ENCODE measurements at places on chromosomes 2 and 18.

DNA sequence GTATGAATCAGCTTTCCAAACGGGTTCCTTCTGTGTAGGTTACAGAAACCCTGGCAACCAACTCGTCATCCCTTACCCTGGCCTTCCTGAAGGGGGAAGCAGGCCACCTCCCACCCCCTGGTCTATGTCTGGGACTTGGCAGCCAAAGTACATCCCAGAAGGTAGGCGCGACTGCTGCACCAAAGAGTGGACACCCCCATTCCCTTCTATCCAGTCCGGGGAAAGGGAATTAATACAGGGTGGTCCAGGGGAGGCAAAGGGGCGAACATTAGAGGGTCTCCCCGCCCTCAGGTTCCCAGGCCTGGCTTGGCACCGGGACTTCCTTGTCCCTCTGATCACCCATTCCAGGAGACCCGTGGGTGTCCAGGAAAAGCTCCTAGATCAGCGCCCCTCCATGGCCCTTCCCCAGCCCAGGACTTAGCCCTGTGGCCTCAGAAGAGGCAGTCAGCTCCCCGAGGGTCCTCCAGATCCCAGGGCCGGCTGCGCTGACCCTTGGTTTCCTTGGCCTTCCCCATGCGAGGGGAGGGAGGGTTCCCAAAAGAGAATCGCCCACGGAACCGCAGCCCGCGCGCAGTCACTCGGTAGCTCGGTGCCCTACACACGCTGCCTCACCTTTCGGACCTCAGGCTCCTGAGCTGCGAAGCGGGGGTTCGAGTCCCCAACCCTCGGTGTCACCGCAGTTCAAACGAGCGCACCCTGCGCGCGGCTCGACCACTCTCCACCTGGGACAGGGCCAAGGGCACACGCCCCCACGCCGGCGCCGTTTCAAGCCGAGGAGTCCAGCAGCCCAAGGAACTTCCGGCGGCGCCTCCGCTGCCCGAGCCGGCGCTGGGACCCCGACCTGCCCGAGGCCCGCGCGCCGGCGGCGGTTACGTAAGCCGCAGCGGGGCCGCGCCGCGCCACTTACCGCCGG is at the start of gene PER2:
PER2 (minus strand) TSS at position 874 of the 913 bp plus-strand sequence. CDS start 10,674 bp downstream, outside the sequence.
- DNase-seq = peak; percentile 73

DNA sequence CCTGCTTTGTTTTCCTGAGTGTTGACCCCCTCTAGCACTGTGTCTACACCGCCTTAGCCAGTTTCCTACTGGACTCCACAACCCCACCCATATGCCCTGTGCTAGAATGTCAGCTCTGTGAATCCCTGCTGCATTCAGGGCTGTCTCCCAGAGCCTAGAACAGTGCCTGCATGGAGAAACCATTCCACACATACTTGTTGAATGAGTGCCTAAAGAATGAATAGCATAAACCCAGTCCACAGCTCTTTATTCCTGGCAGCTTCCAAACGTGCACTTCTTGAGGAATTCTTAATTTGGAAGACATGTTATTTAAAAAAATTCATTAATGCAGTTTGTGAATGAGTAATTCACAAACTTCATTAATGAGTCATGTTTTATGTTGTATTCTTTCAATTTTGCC is 6.5 kb upstream of the NAPG start:
- DNase-seq = no peak

DNA sequence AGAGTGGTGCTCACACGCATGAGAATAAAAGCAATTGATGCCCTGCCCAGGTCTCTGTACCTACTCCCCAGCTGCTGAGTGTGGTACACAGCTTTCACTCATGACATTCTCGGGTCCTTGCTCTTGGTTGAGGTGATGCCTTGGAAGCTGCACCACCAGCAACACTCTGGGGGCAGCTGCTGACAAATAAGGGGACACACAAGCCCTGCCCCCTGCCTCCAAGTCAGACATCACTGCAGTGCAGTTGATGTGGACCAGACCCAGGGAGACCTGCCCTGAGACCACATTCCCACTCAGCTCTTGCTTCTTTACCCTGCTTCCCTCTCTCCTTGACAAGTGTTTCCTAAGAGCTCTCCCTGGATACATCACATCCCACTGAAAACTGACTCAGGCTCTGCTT is 225.6 kb downstream of the ZBTB7C start:
- no peak for DNase-seq

- DNase-seq = no peak
Measured at GRCh38 chr2:241257419-241258032, 57.9 kb downstream of the HDLBP start.

DNA sequence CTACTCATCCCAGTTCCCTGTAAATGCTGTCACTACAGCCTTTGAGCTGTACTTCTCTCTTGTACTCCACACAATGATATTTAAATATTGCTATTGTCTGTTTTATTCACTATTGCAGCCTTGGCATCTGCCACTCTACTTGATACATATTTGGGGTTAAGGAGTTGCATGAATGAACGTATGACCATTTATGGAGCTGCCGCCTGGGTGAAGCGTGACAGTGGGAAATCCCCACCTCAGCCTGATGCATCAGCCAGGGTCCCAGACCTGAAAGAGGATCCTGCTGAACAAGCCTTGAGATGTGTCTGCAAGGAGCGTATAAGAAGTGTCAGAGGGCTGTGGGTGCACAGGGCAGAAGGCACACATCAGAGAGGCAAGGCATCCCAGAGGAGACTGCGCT is 39.1 kb downstream of the MRPL35 start:
- DNase-seq = peak; percentile 51

GRCh38 chr2:106863387-106863786 is 22.6 kb downstream of the ST6GAL2 start:
- no peak for DNase-seq

DNA sequence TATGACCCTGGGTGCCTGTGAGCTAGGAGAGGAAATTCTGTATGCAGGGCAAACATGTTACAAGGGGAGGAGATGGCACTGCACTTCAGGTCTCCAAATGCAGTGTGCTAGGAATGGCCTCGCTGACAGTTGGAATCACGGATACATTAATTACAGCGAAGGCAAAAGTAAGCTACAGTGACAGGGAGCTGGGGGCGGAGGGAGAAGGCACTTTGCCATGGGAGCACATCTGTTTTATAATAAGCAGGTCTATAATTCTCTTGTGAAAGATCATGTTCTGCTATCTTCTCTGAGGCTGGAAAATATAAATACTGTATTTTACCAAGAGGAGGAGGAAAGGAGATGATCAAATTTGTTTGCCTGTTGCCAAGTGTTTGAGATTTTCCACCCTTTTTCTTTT is 56.3 kb upstream of the FZD5 start:
- DNase-seq = no peak

GRCh38 chr2:237487496-237487895 is 445 bp downstream of the MLPH start:
- no peak for DNase-seq

- DNase-seq = no peak
Measured at GRCh38 chr18:77249569-77250500, at the start of gene GALR1. GALR1 (plus strand) TSS chr18:77249848; CDS start chr18:77250549, 701 bp downstream.

- DNase-seq = peak; percentile 21
Measured at GRCh38 chr2:170396799-170397459, 219.0 kb downstream of the MYO3B start.

- DNase-seq = peak; percentile 7
Measured at GRCh38 chr18:61502472-61502871, 169.2 kb downstream of the CDH20 start.

GRCh38 chr2:46812361-46813019 is 103.1 kb downstream of the MCFD2 start:
- DNase-seq = no peak

GRCh38 chr2:126749537-126749936 is 93.6 kb downstream of the GYPC start:
- no peak for DNase-seq

- DNase-seq = no peak
Measured at GRCh38 chr18:10792181-10792580, 266.4 kb downstream of the NAPG start.

DNA sequence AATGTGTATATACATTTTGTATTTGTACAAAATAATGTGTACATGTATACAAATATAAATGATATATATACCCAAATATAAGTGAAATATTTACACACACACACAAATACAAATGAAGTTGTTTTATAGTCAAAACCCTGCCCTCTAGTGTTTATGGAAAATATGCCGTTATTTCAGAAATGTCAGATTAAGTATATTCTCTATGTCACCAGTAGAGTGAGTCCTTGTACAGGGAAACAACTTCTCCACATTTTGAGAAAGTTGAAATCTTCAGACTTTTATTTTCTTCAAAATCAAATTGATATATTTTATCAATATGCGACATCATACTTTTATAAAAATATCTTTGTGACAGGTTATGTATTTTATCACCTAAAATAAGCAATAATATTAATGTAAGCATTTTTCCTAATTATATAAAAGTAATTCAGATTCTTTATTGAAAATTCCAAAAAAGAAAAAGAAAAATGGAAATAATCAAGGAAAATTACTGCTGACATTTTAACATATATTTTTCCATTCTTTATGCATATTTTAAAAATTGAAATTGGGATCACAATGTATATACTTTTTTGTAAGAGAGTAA is 22.4 kb downstream of the ARL6IP6 start:
- DNase-seq = peak; percentile 56

GRCh38 chr2:191916826-191917225 is 69.9 kb upstream of the CAVIN2 start:
- no peak for DNase-seq

- no peak for DNase-seq
Measured at GRCh38 chr2:69765096-69765380, 23.1 kb downstream of the ANXA4 start.

DNA sequence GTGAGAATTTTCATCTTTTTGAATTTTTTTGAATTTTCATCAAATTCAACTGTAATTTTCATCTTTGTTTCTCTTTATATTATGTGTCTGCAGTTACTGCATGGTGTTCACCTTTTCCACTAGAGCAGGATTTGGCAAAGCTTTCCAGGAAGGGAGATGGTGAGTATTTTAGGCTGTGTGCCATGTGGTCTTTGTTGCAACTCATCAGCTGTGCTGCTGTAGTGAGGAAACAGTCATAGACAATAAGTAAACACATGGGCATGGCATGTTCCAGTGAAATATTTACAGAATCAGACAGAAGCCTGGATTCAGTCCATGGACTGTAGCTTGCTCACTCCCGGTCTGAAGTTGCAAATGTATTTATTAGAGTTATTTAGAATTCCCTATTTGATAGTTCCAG is 120.4 kb downstream of the DCDC2C start:
- no peak for DNase-seq

DNA sequence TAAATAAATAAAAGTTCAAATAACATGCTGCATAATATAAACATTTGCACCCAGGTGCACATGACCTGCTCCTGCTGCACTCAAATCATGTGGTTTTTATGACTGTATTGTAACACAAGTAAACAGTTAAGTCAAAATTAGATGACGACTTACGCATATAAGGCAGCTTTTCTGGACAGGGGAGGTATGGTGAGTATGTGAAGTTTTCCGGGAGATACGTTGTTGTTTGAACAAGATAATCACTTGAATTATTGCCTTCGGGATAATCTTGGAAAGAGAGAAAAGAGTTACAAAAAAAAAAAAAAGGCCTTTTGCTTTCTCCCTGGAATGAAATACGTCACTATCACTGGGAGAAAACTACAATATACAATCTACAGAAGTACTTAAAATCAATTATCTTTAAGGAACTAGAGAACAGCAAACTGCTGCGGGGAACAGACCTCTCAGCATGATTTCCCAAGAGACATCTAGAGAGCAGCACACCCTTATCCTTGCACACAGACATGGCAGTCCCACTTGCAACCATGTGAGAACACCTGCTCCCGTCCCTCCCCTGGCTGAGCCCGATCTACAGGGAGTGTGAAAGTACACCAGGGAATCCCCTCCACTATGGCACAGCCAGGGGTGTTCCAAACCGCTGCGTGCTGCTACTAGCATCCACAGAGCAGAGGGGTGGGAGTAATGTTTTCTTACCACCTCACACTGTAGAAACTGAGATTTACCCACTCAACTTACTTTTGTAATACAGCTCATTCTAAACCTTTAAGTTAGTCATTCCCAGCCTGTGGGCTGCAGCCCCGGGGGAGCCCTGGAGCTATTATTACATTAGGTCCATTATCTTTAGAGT is 26.3 kb downstream of the B4GALT6 start:
- no peak for DNase-seq

DNA sequence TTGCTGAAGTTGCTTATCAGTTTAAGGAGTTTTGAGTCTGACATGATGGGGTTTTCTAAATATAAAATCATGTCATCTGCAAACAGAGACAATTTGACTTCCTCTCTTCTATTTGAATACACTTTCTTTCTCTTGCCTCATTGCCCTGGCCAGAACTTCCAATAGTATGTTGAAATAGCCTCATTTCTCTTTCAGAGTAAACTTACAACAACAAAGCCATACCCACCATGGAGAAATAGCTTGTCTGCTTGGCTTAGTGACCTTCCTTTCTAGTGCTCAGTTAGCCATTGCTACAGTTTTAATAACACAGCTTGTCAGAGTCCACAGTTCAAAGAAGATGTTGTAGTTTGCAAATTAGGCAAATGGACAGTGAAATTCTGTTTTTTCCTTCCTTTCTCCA is 228.0 kb downstream of the ETAA1 start:
- no peak for DNase-seq

DNA sequence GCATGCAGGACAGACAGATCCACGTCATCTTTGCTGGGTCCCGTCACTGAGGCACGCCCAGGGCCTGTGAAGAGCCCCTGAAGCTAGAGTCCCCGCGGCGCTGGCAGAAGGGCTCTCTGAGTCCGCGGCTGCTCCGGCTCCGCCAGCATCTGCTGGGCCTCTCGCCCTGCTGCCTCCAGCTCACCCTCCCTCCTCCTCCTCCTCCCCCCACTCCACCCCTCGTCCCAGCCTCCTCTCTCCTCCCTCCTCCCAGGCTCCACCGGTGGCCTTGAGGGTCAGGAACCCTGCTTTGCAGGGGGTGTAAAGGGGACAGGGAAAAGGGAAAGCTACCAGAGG is at the start of gene TNS1:
TNS1 (minus strand) TSS at position 151 of the 336 bp plus-strand sequence; CDS start at position 28, 123 bp downstream.
- DNase-seq = no peak

DNA sequence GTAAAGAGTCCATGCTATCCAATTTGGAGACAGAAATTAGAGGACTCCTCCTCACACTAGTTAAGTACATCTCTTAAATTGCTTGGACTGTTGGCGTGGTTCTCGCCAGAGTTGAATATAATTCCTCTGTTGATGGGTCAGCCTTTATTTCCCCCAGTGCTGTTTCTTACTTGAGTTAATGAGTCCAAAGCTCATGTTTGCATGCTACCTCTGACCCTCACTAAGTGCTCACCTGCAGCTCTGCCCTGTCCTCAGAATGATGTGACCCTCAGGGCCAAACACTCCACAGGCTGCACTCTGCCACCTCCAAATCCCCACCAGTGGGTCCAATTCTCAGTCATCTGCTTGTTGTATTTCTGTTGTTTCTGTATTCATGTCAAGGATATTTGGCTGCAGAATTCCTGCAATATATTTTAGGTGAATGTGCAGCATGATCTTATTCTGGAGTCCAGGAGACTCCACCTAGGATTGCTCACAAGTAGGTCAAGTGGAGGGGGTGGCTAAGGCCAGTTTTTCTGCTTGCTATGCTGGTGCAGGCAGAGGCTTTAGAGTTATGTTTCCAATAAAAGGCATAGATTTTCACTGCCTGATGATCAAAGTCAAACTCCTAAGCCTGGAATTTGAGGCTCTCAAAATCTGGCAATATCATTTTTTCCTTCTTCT is 37.8 kb downstream of the RDH14 start:
- no peak for DNase-seq
